ENCODE measurements at places on chromosomes 3 and 15.

GRCh38 chr15:57216288-57216687 is 160.0 kb upstream of the CGNL1 start:
- peak; percentile 20 for DNase-seq

DNA sequence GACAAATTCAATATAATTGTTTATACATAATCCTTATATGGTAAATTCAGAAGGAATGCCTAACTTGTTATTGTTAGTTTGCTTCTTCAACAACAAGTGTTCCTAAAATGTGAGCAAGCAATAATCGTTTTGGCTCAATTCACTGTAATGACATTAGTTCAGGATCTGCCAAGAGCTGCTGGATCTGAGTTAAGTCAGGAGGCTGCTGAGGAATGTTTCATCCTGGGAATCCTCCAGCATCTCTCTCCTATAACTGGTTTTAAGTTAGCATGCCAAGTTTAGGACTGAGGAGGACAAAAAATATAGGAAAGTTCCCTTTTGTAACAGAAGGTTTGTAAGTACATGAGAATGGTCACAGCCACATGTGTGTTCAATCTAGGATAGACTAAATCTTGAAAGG is 4.9 kb upstream of the GTF2A2 start:
- DNase-seq, result no peak

GRCh38 chr15:68691705-68692104 is 112.9 kb downstream of the CORO2B start:
- no peak for DNase-seq

- DNase-seq, result no peak
Observed at GRCh38 chr3:157865352-157866000, 240.7 kb downstream of the SHOX2 start.

- no peak for DNase-seq
Observed at GRCh38 chr15:69924531-69924930, 173.2 kb downstream of the TLE3 start.

DNA sequence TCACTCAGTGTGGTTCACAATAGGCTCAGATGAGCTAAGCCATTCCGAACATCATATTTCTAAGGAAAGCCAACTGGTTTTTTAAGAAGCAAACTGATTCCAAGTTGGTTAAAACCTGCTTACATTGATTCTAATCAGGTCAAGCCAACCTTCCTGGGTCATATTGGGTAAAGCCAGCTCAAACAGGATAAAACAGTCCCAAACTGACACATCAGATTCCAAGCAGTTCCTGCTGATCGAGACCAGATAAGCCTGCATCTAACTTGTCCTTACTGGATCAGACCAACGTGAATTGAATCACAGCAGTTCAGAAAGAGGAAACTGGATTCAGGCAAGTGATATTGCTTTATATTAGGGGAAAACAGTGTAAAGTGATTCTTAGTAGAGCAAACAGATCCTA is 18.6 kb upstream of the THSD4 start:
- DNase-seq, result no peak

- DNase-seq, result peak; percentile 22
Observed at GRCh38 chr15:56040081-56041035, 46.9 kb upstream of the NEDD4 start.

DNA sequence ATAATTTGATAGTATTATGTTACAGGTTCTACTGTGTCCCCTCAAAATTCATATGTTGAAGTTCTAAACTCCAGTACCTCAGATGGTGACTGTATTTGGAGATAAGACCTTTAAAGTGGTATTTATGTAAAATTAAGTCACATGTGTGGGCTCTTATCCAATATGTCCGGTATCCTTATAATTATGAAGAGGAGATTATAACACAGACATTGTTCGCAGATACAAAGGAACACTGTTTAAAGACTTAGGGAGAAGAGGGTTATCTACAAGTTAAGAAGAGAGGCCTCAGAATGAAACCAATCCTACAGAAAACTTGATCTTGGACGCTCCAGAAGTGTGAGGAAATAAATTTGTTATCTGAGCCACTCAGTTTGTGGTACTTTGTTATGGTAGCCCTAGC is 50.9 kb downstream of the DPH6 start:
- DNase-seq, result no peak

GRCh38 chr15:41915255-41915994 is 21.6 kb upstream of the SPTBN5 start:
- DNase-seq, result no peak

- no peak for DNase-seq
Observed at GRCh38 chr3:122946185-122946584, 81.4 kb downstream of the SEMA5B start.

- no peak for DNase-seq
Observed at GRCh38 chr15:60766391-60767128, 287.6 kb upstream of the ICE2 start.

DNA sequence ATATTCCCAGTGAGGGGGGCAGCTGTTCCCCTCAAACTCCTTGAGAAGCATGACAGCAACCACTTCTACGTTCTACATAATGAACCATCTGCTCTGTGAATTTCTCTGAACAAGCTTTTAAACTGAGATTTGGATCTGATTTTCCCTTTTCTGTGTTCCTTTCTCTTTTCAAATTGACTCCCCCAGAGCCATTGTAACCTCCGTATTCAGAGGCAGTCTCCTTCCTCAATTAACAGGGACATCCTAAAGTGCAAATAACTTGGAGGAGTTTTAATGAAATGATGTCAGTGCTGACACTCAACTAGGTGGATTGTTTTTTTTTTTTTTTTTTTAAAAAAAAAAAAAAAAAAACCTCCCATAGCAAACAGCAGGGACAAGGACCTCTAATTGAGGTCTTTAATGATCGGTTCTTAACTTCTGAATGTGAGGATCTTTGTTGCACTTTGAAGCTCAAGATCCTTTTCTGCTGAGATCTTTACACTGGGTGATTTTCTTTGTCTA is 48.8 kb downstream of the ADAMTS9 start:
- peak; percentile 7 for DNase-seq

DNA sequence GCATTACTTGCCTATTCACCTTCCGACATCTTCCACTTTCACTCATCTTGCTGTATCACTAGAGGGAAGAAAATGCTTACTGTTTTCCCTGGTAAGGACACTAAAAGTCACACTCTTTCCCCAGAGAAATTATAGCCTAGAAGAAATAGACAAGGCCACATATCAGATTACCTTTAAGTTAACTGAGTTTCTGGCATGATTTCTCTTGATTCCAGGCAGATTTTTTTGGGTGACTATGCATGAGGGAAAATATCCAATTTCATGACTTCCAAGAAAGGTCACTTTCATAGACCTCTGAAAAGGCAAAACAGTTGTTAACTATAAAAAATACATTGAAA is 30.3 kb downstream of the TCF12 start:
- DNase-seq, result no peak

DNA sequence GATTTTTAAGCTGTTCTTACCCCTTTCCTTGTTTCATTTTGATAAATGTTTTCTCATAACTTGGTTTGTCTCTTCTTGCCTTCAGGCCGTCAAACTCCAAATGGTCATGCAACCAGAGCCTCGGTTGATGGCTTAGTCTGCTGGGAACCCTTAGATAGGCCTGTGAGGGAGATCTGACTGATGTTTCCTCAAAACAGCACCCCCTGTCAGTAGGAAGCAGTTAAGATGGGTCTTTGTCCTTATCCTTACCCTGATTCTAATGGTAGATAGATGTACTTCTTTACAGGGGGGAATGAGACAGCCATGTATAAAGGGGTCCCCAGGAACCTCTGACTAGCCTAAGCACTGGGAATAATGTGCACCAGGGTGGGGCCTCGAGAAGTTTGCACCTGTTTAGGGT is 16.3 kb upstream of the OR5H1 start:
- no peak for DNase-seq

DNA sequence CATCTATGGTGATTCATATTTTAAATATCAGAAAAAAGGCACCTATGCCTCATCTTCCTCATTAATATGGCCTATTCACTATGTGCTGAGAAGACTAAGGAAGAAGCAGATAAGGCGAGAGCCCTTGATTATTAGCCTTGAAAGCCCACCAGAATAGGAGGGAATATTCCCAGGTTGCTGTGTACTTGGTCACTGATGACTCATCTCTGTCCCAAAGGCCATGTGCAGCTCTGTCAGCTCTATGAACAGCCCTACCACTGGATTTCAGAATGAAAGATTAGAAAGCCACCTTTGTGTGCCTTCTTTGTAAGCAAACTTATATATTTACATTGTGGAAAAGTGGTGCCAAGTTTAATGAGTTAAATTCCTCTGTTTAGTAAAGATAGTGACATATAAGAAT is 211.5 kb downstream of the NFKBIZ start:
- DNase-seq, result no peak

DNA sequence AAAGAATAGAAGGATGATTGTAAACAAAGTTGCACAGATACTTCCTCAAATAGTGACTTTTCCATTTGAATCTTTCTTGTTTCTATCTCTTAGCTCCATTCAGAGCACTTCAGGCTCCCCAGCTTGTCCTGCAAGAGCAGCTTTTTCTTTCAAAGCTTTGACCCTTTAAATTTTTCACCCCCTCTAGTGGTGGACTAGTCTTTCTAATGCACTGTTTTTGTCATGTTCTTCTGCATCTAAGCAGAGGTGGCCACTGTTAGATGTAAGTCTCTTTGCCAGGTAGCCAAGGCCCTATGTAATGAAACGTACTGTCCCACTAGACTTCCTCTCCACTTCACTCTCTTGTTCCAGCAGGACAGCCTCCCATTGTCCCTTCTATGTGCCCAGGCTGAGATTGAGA is 74.0 kb upstream of the MANF start:
- DNase-seq, result no peak

DNA sequence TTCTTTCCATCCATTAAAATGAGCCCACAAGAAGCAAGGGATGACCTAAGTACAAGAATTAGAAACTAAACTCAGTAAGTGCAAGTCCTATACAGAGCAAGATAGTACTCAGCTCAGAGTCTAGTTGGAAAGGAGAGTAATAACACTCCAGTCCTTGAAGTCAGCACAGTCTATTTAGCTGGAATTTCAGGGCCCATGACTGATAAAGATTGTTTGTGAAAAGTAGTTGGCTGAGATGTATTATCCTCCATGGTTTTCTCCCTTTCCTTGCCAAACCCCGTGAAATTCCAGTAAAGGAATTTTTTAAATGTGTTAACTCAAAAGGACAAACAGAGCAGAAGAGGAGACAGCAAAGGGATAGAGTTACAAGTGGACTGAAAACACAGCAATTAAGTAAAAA is 127.2 kb upstream of the STT3B start:
- DNase-seq, result no peak

GRCh38 chr3:132432639-132433038 is 15.3 kb downstream of the DNAJC13 start:
- no peak for DNase-seq

DNA sequence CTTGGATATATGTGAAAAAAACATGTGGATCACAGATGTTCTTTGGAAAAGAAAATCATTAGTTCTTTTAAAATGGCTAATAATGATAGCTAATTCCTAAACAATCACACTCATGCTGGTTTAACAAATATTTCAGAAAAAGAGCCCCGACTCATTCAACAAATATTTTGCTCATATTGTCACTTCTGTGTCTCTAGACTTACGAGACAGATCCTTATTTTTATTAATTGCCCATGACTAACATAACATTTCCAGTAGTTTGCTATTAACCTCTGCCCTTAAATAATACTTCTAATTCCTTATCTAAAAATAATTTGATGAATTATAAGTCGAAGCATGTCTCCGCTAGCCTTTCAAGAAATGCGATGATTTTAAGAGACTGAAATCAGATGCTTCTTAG is 70.4 kb downstream of the SATB1 start:
- no peak for DNase-seq

DNA sequence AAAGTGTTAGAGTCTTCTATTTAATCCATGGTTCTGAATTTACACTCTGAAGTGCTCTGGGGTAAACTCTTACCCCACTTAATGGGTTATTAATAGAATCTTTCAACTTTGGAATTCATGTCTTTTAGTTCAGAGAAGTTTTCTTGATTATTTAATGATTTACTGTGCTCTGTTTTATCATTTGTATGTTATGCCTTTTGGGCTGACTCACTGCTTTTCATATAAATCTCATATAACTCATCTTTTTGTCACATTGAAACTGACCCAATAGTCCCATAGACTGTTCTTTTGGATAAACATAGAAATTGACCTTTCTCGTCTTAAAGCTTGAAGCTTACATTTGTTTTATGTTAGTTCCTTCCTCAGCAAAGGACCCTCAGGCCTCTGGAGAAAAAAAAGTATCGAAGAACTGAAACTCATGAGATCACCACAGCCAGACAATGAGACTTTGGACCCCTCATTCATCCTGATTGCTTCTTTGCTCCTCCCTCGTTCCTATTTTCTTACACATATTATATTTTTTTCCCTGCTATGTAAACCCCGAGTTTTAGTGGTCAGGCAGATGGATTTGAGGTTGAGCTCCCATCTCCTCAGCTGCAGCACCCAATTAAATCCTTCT is 229.1 kb upstream of the CBLB start:
- no peak for DNase-seq

DNA sequence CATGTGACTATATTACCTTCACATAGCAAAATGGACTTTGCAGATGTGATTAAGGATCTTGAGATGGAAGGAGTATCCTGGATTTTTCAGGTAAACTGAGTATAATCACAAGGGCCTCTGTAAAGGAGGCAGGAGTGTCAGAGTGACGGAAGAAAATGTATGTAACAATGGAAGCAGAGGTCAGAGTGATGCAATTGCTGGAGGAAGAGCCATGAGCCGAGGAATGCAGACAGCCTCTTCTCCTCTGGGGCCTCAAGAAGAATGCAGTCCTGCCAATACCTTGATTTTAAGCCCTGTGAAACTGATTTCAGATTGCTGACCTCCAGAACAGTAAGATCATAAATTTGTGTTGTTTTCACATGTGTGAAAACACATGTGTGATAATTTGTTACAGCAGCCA is 15.1 kb downstream of the HEMK1 start:
- DNase-seq, result no peak

DNA sequence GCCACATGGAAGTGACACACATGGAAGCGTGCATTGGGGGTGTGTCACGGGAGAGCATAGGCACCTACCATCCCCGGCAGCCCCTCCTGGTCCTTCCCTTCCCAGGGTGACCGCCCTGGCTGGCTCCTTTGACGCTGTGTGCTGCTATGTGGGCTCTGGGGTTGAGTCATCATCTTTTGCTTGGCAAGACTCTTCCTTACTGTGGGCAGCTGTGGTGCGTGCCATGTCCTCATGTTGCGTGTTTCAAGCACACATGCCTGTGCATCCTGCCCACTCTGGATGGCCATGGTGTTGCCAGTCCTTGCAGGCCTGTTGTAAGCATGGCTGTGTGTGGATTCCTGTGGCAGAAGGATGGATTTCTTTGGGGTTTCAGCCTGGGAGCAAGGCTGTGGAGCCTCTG is 14.0 kb downstream of the PLXNA1 start:
- DNase-seq, result no peak

- DNase-seq, result peak; percentile 68
Observed at GRCh38 chr3:29649815-29650547, 369.1 kb downstream of the RBMS3 start.

GRCh38 chr3:12155264-12155663 is 3.4 kb downstream of the TIMP4 start:
- no peak for DNase-seq

GRCh38 chr15:87728998-87729397 is 527.5 kb downstream of the NTRK3 start:
- DNase-seq, result no peak

DNA sequence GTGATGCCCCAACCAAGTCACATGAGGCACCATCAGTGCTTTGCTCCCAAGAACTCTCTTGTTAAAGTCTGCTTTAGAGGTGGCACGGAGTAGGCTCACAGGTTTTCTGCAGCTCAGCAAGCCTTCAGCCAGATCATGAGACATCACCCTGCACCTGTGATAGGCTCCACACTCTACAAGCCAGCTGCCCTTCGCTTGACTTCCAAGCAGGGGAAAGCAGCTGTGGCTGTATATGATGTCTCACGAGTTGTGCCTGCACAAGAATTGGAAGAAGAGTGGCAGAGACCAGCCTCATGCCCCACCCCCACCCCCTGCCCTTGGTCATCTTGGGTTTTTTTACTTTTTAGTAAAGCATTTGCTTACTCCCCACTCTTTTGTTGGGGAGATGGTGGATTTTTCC is 22.5 kb downstream of the MRPS11 start:
- no peak for DNase-seq
